NCI-H1694 (cell line): ENCODE measurements at places on chromosomes 6 and 20.

GRCh38 chr6:45387236-45387635, 9.5 kb upstream of the SUPT3H start:
- DNase-seq, result no peak

DNA sequence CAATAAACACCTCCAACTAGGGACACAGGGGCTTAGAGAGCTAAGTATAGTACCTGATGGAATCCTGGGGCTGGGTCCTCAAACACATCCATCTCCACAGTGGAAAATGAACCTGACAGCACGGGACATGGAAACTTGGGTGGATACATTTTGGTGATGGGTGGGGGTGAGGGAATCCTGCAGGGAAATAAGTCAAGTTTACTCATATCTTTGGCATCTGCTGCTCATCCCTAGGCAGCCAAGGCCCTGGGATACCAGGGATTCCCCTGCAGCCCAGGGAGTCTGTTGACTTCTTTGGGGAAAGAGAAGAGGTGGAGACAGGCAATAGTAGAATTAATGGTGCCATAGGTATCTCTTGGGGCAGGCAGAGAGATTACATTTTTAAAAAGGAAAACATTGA, 6.6 kb downstream of the APOBEC2 start:
- no peak for DNase-seq

- no peak for DNase-seq
Observed at GRCh38 chr20:50308166-50308512, 117.5 kb downstream of the CEBPB start.

DNA sequence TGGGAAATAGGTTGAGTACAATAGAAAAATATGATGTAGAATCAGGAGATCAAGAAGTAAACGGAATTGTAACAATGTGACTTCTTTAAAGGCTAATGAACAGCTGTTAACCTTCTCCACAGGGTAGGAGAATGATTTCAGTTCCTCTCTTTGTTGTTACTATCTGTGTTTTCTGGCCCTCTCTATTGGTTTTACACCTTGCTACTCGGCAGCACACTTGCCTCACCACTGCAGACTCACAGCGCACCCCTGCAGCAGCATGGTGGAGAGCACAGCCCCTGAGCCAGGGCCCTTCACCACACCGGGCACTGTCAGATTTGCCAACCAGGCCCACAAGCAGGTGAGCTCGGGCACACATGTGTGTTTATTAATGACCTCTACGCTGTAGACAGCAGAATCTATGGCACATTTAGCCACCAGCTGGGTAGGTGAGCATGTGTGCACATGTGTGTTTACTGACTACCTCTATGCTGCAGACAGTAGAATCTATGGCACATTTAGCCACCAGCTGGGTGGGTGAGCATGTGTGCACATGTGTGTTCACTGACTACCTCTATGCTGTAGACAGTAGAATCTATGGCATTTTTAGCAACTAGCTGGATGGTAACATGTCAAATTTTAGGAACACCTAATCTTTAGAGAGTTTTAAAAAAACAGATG, 16.8 kb downstream of the SFT2D1 start:
- DNase-seq, result no peak

DNA sequence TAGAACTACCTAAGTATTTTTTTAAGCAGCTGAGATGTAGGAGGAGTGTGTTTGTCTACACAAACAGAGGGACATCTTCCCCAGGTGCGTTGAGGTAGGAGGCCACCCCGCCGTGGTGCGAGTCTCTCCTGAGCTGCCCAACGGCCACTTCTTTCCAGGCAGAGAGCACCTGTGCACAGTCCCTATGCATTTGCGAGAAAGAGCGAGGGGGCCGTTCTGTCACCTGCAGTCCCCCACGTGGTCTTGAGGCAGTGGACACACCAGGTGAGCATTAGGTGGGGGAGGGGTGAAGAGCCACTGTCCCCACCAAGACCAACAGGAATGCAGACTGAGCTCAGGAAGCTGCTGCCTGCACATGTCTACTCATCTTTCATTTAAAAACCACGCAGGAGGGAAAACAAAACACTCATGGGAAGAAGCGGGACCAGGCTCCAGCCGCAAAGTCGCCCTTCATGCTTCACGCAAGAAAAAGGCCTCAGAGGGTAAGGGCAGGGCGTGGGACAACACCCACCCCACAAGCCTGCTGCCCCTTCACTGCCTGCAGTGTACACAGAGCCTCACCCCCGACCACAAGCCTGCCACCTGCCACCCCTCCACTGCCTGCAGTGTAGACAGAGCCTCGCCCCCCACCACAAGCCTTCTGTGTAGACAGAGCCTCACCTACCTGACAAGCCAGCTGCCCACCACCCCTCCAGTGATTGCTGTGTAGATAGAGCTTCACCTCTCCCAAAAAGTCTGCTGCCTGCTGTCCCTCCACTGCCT, 142.0 kb downstream of the DLL1 start:
- no peak for DNase-seq
